ENCODE measurements at places on chromosomes 2 and 18. TPM values are rescaled to one million over a fixed set of nuclear protein-coding genes. Genes with fewer than 3 reads are reported as not detected.

DNA sequence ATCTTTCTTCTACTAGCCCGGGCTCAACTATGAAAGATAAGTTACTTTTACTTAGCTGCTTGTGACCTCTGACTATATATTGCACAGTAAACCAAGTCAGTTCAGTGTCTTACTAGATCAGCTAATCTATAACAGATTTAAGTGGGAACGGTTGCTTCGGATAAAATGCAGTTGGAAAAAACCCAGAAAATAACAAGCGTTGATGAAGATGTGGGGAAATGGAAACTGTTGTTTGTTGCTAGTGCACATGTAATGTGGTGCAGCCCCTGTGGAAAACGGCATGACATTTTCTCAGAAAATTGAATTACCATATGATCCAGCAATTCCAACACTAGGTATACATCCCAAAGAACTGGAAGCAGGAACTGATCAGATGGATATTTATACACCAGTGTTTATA lies 248.5 kb downstream of the PRKCE start:
- DNase-seq = no peak

The EVX2 gene
- not detected for total RNA-seq

GRCh38 chr2:44549856-44550255 lies 188.1 kb downstream of the CAMKMT start:
- no peak for DNase-seq

The PLEKHH2 gene
- total RNA-seq = 42.4 TPM

- no peak for DNase-seq
These were observed 109.8 kb downstream of the STK39 start for GRCh38 chr2:168137510-168138180.

The GULP1 gene
- 71.2 TPM for total RNA-seq

- DNase-seq = no peak
These were observed 233.3 kb downstream of the FHOD3 start for GRCh38 chr18:36530676-36531405.

DNA sequence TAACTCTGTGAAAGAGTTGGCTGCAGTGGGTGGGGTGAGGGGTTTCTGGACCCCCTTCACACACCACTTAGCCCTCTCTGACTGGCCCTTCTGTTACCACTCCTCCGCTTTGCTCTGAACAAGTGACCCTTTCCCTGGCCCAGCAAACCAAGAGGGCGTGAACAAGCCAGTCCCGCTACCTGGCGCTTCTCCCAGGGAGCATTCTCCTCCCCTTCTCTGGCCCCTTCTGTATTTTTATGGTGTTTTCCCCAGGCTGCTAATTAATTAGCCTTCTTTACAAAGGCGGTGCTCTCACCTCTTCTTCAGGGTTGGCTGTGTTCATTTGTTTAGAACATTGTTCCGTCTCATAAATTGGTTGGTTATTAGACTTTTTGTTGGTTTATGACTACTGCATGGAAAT lies 180.1 kb downstream of the MGAT5 start:
- no peak for DNase-seq

DNA sequence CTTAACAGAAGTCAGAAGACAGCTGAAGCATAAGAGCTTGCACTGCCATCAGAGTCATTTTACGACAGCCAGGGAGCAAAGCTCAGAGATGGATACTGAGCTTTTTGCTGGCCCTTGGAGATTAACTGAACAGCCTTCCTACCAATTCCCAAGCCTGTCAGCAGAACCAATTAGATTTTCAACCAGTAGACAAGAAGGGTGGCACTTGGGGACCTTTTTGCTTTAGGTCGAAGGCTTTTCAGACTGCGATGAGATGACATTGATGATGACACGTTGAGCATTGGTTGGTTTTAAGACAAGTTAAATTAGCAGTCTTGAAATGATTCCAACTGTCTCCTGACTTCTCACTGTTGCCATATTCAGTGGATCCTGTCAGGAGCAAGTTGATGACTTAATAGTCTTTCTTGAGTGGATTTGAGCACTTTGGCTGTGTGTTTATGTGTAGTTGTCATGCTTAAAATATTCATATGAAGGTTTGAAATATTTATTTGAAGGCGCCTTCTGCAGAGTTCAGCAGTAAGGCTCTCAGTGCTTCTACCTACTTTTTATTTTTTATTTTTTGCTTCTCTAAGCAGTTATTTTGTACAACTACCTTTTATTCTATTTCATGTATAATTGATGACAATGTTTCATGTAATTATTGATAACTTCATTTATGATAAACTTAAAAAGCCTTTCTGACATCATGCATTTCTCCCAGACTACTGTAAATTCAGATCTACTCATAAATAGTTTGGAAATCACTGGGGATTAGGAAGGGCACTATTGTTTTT lies 256.7 kb downstream of the CAMKMT start:
- DNase-seq = no peak

The ARHGAP15 gene
- total RNA-seq = 15.3 TPM

The ABCB11 gene
- not detected for total RNA-seq

DNA sequence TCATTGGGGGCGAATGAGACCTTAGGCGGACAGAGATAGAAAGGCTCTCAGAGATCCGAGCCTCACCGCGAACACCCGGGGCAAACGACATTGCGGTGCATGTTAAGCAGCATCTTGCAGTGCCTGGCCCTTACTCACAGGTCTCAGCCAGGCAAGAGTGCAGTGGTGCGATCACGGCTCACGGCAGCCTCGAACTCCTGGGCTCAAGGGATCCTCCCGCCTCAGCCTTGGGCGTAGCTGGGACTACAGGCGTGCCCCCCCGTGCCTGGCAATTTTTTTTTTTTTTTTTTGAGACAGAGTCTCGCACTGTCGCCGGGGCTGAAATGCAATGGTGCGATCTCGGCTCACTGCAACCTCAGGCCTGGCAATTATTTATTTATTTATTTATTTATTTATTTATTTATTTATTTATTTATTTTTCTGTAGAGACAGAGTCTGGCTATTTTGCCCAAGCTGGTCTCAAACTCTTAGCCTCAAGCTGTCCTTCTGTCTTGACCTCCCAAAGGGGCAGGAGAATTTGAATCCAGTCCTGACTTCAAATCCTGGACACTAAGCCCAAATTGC lies 1.3 kb downstream of the LAMA3 start:
- peak; percentile 43 for DNase-seq

DNA sequence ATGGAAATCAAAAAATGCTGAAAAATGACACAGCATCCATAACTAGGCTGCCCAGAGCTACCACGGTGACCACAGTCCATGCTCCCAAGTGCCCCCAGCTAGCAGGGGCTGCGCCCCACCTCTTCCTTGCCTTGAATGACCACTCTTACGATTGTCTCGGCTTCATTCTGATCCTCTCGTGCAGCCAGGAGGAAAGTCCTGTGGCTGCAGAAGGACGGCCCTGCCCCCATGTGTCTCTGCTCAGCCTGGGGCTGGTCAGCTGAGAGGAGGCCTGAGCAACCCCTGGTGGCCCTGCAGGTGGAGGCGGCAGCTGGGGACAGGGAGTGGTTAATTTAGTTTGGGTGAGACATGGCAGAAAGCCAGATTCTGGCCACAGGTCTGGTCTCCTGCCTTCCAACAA lies 54.3 kb downstream of the KCNF1 start:
- no peak for DNase-seq

DNA sequence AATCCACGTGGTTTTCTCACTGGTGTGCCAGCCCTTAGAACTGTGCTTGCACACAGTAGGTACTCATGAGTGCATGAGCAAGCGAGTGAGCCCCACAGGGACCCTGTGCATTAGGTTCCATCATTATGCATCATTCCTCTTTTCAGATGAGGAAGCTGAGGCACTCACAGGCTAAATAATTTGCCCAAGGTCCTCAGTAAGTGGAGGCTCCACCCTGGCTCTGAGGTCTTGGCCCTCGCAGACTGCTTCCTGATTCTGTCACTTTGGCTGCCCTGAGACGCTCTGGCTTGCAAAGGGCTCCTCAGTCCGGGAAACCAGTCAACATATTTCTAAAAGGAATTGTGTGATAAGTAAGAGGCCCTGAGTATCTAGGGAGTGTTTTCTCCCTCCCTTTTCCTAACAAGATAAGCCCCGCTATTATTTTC lies 71.7 kb downstream of the IL1R2 start:
- peak; percentile 91 for DNase-seq

DNA sequence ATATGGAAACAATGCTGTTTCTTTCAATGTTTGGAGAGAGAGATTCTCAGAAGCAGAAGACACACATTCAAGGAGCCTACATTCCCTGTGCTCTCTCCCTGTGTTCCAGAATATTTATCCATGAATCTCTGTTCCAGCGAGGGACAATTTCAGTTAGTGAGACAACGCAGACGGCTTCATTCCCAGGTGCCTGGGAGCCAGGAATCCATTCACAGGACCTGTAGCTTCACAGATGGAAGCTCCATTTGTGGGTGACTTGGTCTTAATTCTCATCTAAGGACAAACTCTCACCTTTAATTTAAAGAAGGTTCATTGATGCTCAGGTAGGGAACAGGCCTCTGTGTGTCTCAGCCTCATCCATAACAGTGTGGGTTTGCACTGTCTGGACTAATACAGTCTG lies 1156.6 kb downstream of the RPIA start:
- DNase-seq = no peak

- DNase-seq = no peak
These were observed 28.1 kb upstream of the TMEM247 start for GRCh38 chr2:46451131-46451711.
